ENCODE measurements at places on chromosomes 4 and X. TPM values are rescaled to one million over a fixed set of nuclear protein-coding genes. Genes with fewer than 3 reads are reported as not detected.

Gene TBC1D8B
- total RNA-seq = 12.1 TPM

- no peak for DNase-seq
Observed at GRCh38 chr4:183967266-183967665, 62.2 kb downstream of the STOX2 start.

- no peak for DNase-seq
Observed at GRCh38 chr4:106063009-106063408, 167.7 kb downstream of the NPNT start.

- DNase-seq = no peak
Observed at GRCh38 chr4:120841580-120841979, 80.9 kb downstream of the PRDM5 start.
